ENCODE measurements at places on chromosomes 2 and 18.

DNA sequence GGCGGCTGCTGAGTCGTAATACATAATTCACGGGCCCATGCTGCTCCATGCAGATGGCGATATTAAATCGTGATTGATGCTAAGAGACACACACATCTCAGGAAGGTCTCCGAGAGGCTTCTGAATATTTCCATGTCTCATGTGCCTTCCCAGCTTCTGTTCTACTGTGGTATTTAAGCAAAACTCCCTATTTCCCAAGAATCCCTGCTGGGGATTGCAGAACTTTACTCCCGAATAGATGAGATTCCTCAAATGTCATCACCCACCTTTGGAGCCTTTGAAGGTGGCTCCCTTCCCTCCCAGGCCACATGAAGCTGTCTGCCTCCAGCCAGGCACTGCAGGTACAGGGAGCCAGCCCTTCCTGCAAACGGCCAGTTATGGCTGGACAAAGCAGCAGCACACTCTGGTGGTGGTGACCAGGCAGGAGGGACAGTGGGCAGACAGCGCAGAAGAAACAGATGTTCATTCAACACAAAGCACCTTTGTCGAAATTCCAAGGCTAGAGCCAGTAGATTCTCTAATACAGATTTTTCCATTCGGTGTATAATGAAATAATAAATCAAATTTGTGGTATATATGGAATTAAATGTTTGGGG, 14.1 kb downstream of the NRP2 start:
- DNase-seq: no peak

GRCh38 chr2:137924019-137924418, 40.3 kb upstream of the HNMT start:
- DNase-seq: no peak

DNA sequence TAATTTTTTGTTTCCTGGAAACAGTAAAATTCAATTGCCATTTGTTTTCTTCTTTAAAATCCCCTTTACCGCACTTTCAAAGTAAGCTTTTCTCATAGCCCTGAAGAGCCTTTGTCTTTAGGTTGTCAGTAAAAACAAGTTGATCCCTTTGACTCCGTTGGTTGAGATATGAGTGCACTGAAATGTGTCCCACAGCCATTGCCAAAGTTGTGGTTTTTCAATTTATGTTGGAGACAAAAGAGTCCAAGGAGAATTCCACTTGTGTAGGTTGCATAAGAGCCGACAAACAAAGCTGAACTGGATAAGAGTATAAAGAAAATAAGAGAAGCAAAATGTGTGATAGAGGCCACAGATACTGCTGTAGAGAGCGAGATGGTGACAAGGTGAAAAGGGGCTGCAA, 26.1 kb upstream of the HNMT start:
- DNase-seq: no peak

GRCh38 chr18:37122877-37123276, 293.9 kb downstream of the KIAA1328 start:
- DNase-seq: no peak

DNA sequence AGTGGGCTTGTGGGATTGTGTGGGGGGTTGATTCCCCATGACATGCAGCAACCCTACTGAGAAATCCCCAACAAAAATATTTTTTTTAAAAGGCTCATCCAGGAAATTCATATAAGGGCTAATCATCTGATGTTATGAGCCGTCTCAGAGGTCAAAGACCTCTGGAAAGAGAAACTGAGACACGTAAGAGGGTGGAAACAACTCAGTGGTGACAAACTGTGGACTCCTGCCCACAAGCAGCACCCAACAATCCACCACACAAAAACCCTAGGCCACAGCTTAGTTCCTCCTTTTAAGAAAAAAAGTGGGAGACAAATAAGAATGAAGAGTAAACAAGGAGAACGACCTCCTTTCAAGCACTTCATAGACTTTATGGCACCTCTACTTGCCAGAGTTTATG, 1096.1 kb upstream of the NRXN1 start:
- no peak for DNase-seq

- no peak for DNase-seq
Observed at GRCh38 chr18:31643003-31643402, 41.4 kb downstream of the B4GALT6 start.

DNA sequence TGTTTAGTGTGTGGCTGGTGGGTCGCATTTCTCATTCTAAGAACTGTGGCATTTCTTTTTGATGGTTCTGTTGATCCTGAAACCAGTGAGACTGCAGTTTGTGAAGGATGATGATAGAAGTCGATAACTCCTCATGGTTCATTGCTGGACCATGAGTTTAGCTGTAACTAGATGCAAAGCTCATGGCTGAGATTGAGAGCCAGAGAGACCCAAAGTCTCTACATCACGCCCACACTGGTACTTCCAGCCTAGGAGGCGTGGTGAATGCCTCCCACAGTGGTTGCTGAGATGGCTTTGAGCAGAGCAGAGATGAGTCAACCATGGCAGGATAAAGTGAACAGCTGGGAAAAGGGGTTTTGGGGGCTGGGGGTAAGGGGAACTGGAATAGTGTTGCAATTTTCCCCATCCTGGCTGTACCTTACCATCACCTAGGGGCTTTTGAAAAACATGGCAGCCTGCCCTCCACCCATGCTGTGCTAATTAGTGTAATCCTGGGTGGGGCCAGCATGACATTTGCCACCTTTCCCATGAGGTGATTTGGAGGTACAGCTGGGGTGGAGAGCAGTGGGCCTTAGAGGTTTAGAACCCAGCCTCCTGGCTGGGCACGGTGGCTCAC, 24.1 kb downstream of the INPP4A start:
- DNase-seq: no peak

- no peak for DNase-seq
Observed at GRCh38 chr18:68960355-68960754, 162.5 kb downstream of the CCDC102B start.

DNA sequence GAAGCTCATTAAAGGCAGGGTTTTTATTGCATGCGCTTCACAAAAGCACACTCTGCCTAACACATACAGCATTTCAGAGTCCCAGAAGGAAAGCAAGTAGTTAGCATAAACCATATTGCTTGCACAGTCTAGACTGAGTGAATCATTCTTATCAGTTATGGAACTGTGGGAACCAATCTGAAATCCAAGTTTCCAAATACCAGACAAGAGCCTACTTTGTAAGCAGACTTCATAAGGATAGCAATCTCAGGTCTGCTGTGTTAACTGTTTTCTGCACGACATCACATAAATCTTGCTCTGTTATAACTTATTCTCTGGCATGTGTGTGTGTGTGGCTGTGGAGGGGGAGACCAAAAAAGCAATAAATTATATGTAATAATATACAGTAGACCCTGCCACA, 608.1 kb upstream of the REG3G start:
- DNase-seq: no peak

DNA sequence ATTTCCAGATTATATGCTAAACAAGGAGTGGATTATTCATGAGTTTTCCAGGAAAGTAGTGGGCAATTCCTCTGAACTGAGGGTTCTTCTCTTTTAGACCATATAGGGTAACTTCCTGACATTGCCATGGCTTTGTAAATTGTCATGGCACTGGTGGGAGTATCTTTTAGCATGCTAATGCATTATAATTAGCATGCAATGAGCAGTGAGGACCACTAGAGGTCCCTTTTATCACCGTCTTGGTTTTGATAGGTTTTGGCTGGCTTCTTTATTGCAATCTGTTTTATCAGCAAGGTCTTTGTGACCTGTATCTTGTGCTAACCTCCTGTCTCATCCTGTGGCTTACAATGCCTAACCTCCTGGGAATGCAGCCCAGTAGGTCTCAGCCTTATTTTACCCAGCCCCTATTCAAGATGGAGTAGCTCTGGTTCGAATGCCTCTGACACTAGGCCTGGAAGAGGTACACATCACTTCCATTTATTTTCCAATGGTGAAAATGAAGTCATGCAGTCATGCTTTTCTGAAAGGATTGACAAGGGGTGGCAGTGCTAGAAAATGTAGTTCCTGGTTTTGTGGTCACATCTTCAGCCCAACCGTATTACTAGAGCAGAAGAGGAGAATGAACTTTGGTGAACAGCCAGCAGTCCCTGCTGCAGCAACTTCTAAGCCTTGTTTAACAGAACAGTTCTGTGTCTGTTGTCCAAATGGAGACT, 26.6 kb upstream of the ITGA4 start:
- no peak for DNase-seq

- DNase-seq: no peak
Observed at GRCh38 chr2:37615804-37616676, 55.4 kb downstream of the CDC42EP3 start.

- no peak for DNase-seq
Observed at GRCh38 chr2:150939087-150939486, 322.6 kb downstream of the RBM43 start.

DNA sequence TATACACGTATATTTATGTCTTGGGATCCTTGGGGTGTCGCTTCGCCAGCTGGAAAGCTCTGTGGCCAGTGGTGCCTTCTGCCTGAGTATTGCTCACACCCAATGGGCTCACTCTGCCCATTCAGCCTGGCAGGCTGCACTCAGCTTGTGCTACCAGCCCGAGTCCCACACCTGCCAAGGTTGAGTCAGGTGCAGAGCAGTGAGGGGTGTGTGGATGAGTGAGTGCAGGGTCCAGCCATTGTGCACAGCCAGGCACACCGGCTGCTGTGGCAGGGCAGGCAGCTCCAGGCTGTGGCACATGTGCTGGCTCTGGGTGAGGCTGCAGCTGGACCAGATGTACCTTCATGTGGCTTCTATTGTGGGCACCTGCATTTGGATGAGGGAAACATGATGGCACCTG, 496.9 kb upstream of the LINC00305 start:
- no peak for DNase-seq

DNA sequence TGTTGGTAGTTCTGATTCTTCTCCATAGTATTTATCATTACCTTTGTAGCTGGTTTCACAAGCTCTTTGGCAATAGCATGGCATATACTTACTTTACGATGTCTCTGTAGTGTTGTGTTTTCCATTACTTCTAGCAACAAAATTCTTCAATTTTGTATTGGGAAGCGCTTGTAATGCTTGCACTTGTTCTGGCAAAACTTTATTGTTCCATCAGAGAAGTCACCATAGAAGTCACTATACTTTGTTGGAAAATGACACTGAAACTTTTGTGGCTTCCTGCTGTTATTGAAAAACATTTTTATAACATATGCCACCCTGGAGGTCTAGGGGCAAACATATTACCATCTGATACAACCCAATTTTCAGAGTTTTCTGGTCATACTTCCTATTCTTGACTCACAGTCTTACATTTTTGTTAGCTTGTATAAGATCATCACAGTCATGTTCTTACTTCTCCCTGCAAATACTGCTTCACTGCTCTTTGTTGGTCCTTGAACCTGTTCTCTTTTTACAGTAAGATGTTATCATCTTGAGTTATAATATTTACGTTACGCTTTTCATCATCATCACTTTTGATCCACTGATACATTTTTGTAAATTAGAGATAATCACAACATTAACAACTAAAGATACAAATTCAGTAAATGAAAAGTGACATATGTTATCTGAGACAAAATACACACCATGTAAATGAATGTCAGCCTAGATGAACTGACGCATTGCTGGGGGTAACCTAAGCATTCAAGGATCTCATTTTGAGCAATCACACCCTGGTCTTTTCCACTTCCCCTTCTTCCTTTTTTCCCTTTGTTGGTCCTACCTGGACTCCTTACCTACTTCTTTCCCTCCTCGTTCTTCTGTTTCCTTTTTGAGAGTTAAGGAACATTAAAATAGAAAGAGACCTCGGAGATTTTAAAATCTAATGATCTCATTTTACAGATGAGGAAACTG, 33.3 kb upstream of the CXCR4 start:
- no peak for DNase-seq

GRCh38 chr2:172860336-172860707, 124.7 kb downstream of the RAPGEF4 start:
- no peak for DNase-seq

GRCh38 chr2:242030858-242031257, 161.3 kb downstream of the RTP5 start:
- no peak for DNase-seq

DNA sequence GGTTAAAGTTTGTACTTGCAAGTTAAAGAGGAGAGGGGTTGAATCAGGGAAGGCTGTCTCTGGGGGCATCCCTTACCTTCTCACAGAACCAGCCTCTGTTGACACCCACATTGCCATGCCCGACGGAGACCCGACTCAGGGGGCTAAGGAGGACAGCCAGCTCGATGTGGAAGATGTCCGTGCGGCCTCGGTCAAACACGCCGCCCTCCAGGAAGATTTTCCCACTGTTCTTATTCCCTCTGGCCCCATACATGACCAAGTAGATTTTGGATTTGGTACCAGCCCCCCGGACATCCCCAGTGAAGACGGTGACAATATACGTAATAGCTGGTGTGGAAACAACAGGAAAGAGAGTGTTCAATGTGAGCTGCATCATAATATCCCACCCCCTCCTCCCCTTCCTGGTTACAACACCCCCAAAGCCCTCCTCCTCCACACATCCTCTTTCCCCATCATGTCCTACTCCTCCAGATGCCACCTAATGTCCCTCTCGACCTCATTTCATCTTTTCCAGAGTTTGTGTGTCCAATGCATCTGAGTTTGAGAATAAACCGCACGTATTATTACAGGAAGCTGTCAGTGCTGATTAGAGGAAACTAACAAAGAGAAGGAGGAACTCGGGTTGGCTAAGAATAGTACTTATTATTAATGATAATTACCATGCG, 55.7 kb downstream of the LOXHD1 start:
- DNase-seq: no peak

GRCh38 chr18:57716549-57716948, 86.6 kb downstream of the ATP8B1 start:
- no peak for DNase-seq

DNA sequence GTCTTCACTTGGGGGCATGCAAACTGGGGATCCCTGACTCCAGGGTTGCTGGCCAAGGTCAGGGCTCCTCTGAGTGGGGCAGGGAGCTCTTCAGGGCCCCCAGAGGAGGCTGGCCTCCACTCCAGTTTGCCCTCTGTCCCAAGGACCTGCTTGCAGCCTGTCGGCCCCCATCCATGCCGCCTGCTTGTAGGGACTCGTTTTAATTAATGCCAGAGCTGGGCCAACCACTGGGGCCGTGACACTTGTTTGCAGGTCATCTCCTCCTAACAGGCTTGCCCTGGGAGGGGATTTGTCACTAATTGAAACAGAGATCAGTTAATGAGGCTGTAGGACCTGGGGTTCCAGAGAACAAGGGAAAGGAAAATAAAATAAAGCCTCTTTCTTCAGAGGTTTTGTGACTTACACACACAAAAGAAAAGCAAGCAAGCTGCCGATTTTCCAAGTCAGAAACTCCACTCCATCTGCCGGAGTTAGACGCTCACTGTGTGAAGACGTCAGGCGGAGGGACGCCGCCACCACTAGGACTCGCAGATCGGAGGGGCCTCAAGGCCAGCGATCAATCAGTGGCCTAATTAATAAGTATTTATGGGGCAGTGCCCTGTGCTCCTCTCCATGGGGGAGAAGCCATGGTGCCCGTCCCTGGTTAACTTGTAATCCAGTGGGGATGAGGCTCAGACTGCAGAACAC, 75.9 kb downstream of the SFXN5 start:
- no peak for DNase-seq
